Heart left ventricle (tissue), 16 donors: ENCODE measurements at places on chromosomes 5 and 9.

GRCh38 chr5:167308466-167308865 lies 983.0 kb upstream of the WWC1 start:
- no peak for DNase-seq

DNA sequence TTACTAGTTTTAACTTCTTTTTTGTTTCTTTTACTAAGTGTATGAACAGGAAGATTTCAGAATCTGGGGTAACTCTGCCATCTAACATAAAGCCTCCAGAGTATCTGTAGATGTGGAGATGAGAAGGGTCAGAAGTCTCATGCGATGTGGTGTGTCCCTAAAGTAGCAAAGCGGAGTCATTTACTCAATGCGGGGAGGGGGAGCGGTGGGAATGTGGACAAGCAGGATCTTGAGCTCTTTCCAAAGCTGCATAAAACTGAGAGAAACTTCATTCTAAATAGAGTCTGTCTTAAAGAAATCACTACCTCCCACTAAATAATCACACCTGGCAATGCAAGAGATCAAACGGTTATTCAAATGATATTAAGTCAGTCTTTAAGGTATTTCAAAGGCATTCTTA lies 92.4 kb downstream of the MED27 start:
- DNase-seq, result no peak

- DNase-seq, result no peak
These were observed 44.8 kb downstream of the PRRC1 start for GRCh38 chr5:127562252-127562651.

DNA sequence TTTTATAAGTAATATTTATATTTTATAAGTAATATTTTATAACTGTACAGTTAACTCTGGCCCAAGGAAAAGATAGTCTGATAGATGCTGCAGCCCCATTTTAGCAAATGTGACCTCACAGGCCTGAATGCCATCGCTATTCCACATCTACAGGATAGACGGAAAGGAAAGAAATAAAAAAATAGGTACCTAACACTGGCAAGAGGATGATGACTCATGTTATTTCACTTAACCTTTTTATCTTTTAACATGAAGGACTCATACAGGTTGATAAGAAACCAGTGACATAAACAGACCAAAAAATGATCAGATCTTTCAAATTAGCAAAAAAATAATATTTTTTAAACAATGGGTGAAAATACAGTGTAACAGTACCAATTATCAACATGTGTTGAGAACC lies 2.7 kb downstream of the CD274 start:
- DNase-seq, result no peak

DNA sequence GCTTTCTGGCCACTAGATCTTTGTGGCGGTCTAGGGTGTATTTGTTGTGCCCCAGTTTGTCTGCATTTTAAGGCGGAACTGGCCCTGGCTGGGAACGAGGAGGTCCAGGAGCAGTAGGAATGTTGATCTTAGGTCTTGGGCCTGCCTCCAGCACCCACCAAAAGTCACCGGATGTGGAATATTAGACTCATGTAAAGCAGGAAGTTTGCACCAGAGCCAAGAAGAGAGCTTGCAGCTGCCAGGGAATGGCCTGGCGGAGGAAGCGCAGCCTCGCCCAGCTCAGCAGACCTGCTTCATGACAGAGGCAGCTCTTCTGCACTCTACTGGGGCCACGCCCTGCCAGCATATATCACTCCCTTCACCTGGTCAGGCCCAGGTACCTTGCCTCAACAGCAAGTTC lies 3.3 kb downstream of the GPX3 start:
- peak; percentile 80 for DNase-seq

GRCh38 chr9:125889112-125889475 lies 141.9 kb downstream of the PBX3 start:
- peak; percentile 37 for DNase-seq

- no peak for DNase-seq
These were observed 143.8 kb upstream of the CCDC152 start for GRCh38 chr5:42612750-42613366.

DNA sequence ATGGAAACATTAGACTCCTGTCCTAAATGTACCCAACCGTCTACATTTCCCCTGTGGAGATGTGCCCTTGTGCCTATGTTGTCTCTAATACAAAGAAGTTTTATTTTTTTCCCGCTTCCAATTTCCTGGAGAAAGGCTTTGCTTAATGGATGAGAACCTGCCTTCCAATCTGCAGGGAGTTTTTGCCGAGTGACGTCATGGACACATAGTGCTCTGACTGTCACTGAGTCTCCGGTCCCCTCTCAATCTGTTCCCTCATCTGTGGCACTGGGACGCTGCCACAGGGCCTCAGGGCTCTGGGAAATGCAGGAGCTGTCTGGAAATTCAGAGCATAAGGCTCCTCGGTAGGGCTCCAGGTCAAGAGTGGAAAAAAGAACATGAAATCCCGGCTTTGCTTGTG lies 144.8 kb downstream of the PDZD2 start:
- no peak for DNase-seq

- DNase-seq, result peak; percentile 58
These were observed 43.1 kb downstream of the NACC2 start for GRCh38 chr9:136051837-136052471.

GRCh38 chr5:150576449-150576949 lies 64.0 kb upstream of the SYNPO start:
- no peak for DNase-seq

GRCh38 chr5:157143127-157143971 lies 684 bp upstream of the MED7 start:
- peak; percentile 35 for DNase-seq

- no peak for DNase-seq
These were observed 34.5 kb upstream of the HTR4 start for GRCh38 chr5:148688787-148689186.

DNA sequence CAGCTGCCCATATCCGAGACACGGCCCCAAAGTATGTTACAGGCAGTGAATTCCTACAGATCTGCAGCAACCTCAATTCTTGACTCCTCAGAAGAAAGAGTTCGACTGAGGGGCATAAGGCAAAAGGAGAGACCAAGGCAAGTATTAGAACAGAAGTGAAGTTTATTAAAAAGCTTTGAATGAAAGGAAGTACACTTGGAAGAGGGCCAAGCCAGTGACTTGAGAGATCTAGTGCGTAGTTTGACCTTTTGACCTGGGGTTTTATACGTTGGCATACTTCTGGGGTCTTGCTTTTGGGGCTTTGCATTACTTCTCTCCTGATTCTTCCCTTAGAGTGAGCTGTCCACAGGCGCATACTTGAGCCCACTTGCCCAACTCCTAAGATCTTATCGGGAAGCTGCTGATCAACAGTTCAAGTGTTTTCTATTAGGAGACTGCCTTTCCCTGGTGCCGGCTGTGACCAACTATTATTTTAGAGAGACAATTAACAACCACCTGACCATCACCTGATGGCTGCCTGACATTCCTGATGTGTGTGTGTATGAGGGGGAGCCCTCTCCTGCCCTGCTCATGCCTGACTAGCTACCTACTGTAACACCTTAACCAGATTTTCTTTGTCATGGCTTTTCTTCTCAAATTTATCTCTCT lies 1.5 kb upstream of the DEPDC1B start:
- DNase-seq, result no peak

DNA sequence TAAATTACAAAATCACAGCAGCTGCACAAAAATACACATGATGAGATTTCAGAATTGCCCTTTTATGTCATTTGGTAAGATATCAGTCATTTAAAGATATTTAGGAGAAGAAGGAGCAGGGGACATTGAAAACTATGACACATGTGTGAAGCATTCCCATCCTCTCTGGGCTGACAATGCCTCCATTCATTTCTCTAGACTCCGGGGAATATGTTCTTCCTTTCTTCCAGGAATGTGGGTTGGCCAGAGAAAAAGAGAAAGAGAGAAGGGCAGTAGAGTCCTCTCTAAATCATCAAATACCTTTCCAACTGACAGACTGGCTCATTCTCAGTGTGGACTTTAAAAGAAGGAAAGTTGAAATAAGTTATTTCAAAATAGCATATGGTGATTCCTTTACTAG lies 205.6 kb upstream of the ADAMTSL1 start:
- DNase-seq, result no peak

DNA sequence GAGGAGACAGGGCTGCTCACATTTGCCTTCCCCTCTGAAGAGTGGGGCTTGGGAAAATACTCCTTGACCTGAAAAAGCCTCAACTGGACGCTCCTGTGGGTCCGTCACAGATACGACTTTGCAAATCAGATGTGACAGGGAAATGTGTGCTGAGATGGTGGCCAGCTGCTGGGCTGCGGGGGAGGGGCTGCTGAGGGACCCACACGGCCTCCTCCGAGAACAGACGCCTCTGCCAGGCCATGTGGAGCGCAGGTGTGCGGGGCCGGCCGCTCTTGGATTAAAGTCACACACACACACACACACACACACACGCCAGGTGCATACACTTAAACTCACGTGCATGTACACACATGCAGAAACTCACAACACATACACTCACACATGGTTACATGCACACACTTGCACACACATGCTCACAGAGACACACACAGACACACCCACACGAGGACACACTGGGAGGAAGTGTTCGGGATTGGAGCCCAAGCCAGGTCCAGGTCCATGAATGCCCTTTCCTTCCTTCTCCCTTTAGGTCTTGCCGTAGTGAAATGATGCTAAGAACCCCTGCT lies 167.4 kb downstream of the GAPVD1 start:
- DNase-seq, result no peak

- no peak for DNase-seq
These were observed 129.3 kb upstream of the TUT7 start for GRCh38 chr9:86483496-86483895.

GRCh38 chr5:12691330-12691729 lies 787.1 kb upstream of the CTNND2 start:
- no peak for DNase-seq

GRCh38 chr5:145983446-145983845 lies 47.1 kb downstream of the SH3RF2 start:
- DNase-seq, result no peak

GRCh38 chr5:116303810-116304209 lies 219.0 kb downstream of the COMMD10 start:
- DNase-seq, result no peak

- no peak for DNase-seq
These were observed 112.6 kb downstream of the MACIR start for GRCh38 chr5:103371046-103371607.

GRCh38 chr9:81737871-81738507 lies 48.6 kb upstream of the TLE1 start:
- DNase-seq, result no peak

DNA sequence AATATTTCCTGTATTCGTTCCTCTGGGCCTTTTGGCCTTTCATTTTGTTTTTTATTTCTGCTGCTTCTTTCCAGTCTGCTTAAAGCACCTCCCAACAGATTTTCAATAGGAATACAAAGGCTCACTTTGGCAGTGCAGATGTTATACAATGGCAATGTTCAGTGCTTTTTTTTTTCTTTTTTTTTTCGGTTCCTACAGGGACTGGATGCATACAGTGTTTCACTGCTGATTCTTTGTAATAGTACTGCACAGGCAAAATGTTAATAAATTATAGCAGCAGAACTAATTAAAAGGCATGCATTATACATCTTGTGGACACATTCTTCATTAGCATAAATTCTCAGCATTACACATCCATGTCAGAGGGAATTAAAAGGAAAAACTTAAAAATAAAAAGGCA lies 356.6 kb upstream of the C9orf72 start:
- DNase-seq, result no peak

DNA sequence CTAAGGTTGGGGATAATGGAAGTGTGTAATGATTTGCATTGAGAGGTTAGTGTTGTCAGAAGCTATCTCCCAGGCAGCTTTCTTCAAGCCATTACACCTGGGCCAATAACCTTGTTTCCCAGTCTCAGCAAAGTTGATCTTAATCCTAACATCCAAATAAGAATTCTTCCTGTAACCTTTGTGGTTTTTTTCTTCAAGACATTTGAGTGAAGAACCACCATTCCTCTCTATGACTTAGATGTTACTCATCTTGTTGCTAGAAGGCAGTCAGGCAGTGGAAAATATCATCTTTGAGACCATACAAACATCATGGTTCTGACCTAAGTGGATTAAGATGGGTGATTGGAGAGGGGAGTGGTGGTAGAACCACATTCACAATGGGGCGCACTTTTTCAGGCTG lies 103.5 kb downstream of the NDUFAF2 start:
- DNase-seq, result no peak

GRCh38 chr5:157997991-157998504 lies 139.1 kb upstream of the CLINT1 start:
- DNase-seq, result no peak

DNA sequence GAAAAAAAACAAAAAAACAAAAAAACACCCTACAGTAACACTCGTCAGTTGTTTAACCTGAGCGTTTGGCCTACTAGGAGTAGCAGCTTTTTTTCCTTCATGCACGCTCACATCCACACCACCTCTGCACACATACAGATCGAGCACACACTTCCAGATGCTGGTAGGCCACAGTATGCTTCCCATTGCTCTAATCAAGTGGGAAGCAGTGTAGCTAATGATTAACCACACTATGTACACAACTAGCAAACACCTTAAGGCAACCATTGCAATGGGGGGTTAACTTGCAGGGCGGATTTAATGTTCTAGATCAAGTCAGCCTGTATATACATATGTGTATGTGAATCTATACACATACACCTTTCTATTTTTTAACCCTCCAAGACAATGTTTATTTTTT lies 65.5 kb upstream of the GLRX start:
- no peak for DNase-seq

GRCh38 chr5:115432691-115433090 lies 111.9 kb downstream of the FEM1C start:
- DNase-seq, result no peak

GRCh38 chr5:112119969-112120368 lies 299.1 kb downstream of the EPB41L4A start:
- no peak for DNase-seq

DNA sequence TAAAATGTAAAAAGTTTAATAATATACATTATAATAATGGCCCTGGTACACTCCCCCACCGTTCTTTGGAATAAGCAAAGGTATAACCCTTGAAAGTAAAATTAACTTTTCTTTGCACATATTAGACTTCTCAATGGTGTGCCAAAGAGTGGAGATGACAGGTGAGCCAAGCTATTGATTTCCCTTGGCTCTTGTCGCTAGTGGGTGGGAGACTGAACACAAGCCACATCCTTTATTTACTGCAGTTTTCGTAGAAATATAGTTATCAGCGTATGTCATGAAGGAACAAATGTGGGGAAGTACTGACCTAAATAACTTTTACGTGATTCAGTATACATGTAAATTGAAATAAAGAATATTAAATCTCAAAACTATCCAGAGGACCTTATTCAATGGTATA lies 549.3 kb downstream of the RAB3C start:
- no peak for DNase-seq

- no peak for DNase-seq
These were observed 9.9 kb upstream of the TRIM36 start for GRCh38 chr5:115179394-115180164.

- no peak for DNase-seq
These were observed 3.1 kb upstream of the UNC13B start for GRCh38 chr9:35158501-35159280.

GRCh38 chr9:30932226-30932625 lies 1452.2 kb upstream of the ACO1 start:
- no peak for DNase-seq
